Type B pancreatic cell (in vitro differentiated cells): ENCODE measurements at places on chromosomes 5 and 9.
A peak's percentile ranks its signal among the peaks of the same experiment; 100 is the strongest.

DNA sequence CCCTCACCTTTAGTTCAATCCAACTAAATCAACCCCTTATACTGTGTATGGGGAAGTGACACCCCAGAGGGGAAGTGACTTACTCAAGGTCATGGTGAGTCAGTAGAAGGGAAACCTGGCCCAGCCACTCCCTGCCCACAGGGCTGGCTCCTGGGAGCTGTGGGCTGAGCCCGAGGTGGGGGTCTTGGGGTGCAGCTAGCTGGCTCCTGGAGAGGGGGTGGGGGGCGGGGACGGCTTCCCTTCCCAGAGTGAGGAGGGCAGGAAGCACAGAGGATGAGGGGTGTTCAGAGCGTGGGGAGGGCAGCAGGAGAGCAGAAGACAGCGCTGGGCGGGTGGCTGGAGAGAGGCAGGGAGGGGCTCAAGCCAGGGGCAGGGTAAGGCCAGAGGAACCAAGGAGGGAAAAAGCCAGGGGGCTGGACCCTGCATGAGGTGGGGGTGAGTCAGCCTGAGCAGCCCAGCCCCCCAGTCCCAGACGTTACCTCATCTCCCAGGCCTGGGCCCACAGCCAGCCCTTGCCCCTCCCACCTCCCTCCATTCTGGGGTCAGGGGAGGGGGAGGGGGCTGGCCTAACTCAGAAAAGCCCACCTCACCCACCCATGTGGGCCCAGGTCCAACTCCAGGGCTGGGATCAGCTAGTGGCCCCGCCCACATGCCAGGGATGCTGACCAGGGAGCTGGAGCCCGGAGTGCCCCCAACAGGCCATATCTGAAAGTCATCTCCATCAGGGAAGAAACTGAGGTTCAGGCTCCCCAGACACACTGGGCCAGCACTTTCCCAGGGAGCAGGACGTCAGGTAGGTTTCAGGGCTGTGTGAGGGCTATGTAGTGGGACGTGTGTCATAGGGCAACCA is 2.8 kb downstream of the PDLIM7 start:
- no peak for DNase-seq

DNA sequence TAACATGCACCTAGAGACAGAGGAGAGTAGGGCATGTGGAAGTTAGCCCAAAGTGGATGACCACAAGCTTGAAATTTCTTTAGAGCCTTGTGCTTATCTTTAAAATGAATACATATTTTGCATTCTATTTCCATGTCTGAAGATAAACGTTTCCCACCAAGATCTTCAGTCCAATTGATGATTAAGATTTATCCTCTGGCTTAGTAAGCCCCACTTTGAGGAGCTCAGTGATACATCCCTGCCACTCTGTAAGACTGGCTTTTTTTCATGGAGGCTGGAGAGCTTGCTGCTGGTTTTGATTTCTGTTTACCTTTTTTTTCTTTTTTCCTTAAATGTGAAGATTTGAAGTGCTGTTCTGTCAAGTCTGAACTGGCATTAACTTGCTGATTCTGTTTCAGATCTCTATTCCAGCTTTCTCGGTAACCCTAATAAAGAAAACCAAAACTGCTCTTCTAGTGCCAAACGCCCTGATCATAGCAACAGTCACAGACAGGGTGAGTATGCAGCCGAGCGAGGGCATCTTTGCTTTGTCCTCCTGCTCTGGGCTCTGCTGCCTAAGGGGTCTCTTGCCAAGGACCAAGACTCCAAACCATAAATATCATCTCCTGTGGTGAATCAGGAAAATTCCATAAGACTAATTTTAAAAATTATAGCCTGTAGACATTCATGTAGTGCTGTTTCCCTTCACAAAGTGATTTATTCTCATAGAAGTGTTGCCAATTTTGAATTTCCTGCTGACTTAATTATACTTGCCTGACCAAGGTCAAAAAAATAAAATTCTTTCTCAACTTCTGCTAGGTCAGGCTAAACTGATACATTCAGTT is 54.3 kb downstream of the GRAMD2B start:
- no peak for DNase-seq

DNA sequence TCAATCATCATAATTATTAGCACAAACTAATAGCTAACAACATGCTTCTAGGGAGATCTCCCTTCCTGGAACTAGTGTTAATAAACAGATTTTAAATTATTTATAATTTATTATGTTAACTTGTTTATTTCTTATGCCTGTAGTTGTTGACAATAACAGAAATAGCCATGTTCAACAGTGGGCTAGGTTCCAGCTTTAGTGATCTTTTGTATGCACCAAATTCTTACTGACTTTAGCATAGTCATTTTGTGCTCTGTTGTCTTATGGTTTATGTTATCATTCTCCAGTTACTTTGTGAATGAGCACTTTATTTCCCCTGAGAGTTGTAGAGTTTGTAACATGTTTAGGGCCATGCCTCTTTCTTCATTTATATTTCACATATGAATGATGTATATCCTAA is 70.6 kb downstream of the TMEM252 start:
- no peak for DNase-seq

- DNase-seq, result no peak
These were observed 11.0 kb upstream of the FAM81B start for GRCh38 chr5:95380103-95380628.

- no peak for DNase-seq
These were observed 731.3 kb downstream of the DTWD2 start for GRCh38 chr5:118257066-118257465.

DNA sequence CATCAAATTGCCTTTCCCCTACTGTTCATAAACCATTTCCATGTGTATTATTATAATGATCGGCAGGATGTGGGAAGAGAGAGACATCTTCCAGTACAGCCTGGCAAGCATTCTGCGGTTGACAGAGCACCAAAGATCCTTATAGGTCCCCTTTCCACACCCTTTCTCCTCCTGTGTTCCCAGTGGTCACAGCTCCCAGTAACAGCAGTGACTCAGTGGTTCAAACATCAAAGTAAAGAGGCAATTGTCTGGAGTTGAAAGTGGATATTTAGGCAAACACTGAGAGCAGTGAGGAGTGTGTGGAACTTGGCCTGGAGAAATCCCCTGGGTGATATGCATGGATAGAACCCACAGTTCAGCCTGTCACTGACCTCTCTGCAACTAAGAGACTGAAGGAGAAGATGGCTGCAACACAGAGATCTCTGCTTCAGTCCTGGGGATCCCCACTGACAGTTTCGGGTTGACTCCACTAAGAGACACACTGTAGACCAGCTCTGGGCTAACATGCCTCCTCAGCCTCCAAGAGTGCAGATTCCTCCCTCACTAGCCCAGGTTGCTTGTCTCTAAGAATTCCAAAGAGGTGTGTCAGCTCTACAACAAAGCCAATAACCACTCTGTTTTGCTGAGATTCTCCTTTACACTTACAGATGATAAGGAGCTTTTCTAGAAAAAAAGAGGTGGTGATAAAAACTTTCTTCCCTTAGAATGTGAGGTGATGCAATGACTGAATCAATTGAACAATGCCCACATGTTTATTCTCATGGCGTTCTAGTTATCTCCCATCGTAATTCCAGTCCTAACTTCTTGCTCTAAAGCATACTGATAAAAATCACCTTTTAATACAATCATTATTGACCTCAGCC is 94.4 kb upstream of the IL6ST start:
- DNase-seq, result no peak

- no peak for DNase-seq
These were observed 155.8 kb downstream of the MYO10 start for GRCh38 chr5:16780325-16780724.

DNA sequence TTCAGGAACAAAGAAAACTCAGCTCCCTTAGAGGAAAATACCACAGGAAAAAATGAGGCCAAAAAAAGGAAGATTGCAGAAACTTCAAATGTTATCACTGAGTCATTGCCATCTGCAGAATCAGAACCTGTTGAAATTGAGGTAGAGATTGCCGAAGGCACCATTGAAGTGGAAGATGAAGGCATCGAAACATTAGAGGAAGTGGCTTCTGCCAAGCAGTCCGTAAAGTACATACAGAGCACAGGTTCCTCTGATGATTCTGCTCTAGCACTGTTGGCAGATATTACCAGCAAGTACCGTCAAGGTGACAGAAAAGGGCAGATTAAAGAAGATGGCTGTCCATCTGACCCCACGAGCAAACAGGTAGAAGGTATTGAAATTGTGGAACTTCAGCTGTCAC is 30.8 kb upstream of the NIM1K start:
- DNase-seq, result no peak

- no peak for DNase-seq
These were observed 46.6 kb downstream of the RAB3C start for GRCh38 chr5:58629271-58630159.

- DNase-seq, result no peak
These were observed 84.3 kb downstream of the SIL1 start for GRCh38 chr5:139113892-139114291.

GRCh38 chr5:20974426-20974825 is 986.4 kb upstream of the CDH18 start:
- no peak for DNase-seq

- no peak for DNase-seq
These were observed 300.8 kb downstream of the SEMA5A start for GRCh38 chr5:9245071-9245470.

DNA sequence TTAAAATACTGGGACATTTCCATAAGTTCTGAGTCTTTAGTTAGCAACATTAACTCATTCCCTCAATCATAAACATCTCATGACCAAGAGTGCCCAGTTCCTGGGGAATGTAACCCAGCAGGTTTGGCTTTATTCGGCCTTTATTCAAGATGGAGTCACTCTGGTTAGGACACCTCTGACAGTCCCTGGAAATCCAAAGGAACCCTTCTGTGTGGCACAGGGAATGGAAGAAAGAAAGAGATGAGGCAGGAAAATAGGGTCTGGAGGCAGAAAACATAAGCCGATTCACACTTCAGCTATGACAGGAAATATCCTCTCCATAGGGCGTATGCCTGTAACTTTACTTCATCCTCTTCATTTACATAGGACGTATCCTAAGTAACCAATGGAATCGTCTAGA is 53.5 kb downstream of the FXN start:
- DNase-seq, result no peak

DNA sequence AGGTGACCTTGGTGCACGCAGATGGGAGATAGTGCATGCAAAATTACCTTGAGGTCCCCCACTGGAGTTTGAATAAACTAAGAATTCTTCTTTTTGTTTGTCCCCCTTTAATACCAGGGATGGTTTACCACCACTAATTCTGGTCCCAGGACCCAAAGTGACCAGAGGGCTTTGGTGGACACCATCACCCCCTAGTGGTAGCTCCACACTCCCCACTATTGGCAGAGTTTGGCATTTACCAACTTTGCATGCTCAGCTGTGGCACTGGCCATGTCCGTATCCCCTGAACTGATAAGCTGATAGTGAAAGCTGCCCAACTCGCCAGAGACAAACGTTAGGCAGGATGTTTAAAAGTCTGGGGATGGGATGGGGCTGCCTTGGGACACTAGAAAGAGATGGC is 3.3 kb downstream of the ASTN2 start:
- no peak for DNase-seq

GRCh38 chr9:134752471-134753168 is 111.0 kb downstream of the COL5A1 start:
- no peak for DNase-seq

DNA sequence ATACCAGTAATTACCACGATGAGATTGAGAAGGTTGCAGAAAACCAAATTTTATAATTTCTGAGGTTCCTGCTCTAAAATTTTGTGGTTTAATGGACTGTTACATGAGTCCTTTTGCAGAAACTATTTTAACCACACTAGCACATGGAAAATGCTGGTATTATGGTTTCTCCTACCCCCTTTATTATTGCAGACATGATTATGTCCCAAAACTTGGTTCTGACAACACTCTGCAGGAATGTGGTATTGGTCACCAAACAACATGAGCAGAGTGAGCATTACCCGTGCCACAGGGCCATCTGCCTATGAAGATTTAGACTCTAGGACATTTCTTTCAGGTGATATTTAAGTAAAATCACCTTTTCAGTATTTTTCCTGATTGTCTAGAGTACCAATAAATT is 2.8 kb upstream of the ECM2 start:
- no peak for DNase-seq

GRCh38 chr5:32439086-32439642 is 5.4 kb downstream of the ZFR start:
- no peak for DNase-seq

DNA sequence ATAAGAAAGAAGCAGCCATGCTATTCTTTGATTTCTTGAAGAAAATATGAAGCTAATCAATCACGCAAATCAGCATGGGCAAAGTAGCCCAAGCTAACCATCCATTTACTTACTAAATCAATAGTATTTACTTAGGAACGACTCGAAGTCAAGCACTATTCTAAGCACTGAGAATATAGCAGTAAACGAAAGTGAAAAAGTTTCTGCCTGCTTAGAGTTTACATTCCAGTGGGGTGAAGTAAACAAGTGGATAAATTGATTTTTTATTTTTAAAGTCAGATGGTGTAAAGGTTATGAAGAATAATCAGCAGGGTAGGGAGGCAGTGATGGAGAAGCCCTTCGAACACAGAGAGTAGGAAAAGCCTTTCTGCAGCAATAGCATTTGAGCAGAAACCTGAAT is 5.5 kb downstream of the TSTD2 start:
- DNase-seq, result no peak

GRCh38 chr5:179764056-179764455 is 29.7 kb upstream of the LTC4S start:
- DNase-seq, result no peak

GRCh38 chr9:126611193-126611591 is 2.5 kb upstream of the LMX1B start:
- DNase-seq, result no peak

DNA sequence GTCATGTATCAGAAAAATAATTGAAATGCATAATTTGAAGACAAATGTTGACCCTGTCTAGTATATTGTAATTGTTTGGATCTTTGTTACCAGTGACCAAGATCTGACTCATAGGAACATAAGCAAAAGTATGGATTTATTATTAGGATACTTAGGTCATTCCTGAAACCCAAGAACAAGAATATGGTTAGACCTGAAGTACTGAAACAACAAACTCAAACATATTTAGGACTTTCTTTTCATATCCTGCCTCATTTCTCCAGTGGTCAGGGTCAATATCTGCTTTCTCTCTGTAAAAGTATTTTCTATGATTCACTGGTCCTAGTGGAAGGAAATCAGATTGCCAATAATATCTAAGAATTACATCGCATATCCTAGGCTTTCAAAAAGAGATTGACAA is 1937.1 kb upstream of the WWC1 start:
- DNase-seq, result no peak

GRCh38 chr5:116838011-116838536 is 263.5 kb upstream of the SEMA6A start:
- DNase-seq, result no peak

- DNase-seq, result no peak
These were observed 1.8 kb downstream of the PLGRKT start for GRCh38 chr9:5435912-5436311.

GRCh38 chr5:69492391-69492922 is at the start of gene OCLN:
OCLN (plus strand) TSS chr5:69492790; CDS start chr5:69504245, 11,455 bp downstream.
- DNase-seq, result peak; percentile 85

DNA sequence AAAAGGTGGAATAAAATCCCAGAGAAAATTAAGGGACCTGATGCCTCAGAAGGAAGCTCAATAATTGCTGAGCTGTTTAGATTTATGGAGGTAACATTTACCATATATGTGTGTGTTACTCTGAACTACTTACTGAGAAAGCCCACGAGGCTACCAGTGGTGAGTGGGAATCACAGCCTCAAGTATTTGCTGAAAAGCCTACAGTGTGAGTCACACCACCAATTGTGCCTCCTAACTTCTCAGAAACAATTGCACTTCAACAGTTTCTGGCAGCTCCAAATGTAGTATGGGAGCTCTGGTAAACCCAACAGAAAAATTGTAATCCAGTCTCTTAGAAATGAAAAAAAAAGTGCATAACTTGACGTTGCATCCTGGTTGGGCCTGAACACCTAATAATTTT is 551.6 kb downstream of the PRDM9 start:
- no peak for DNase-seq

GRCh38 chr5:124104344-124104743 is 592.4 kb downstream of the CSNK1G3 start:
- no peak for DNase-seq

- no peak for DNase-seq
These were observed 8.2 kb upstream of the MARCHF3 start for GRCh38 chr5:127038550-127038949.
